T-helper 1 cell (primary cell): ENCODE measurements at places on chromosomes 11 and 22.

DNA sequence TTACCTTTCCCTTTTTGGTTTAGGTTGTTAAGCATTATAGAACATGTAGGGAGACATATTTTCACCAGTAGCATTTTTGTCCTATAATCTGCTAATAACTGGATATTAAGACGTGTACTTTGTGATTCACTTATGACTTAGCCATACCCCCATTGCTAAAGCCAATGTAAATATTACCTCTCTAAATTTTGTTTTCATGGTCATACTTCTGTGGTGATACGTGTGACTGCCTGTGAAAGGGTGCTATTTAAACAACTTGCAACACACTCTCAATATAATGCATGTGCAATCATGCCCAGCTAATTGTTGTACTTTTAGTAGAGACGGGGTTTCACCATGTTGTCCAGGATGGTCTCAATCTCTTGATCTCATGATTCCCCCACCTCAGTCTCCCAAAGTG is 36.2 kb upstream of the PAK1 start:
- no peak for DNase-seq

DNA sequence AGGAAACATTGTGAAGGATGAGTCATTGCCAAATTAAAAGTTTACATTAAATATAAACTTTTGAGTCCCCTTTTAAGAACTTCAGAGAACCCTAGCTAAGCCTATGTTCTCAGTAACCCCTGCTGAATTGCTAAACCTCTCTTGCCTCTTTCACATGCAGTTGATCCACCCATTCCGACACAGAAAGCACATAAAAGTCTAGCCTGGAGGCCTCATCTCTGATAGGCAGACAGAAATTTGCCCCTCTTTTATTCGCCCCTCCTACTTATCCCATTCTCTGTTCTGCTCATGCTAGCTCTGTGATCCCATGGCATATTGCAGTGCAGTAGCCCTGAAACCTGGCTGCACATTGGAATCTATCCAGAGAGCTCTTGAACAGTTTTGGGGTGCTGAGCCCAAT is 58.2 kb upstream of the PDE3B start:
- DNase-seq: no peak

- no peak for DNase-seq
Observed at GRCh38 chr22:27107386-27107785, 450.0 kb downstream of the MIAT start.

DNA sequence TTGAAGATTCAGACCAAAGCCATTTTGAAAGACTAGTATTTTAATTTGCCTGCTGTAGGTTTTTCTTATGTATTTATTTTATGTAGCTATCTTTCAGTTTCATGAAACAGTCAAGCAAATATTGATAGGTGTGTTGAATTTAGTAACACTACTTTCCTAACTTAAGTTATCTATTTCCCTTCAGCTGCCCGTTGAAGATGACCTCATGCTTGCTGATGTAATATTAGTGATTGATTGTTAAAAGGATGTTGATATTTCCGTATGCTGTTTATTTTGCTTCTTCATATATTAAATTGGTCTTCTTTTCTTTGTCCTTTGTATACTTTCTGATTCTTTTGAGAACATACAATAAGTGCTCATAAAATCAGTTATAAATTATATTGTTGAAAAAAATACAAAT is 86.8 kb upstream of the CHORDC1 start:
- no peak for DNase-seq

DNA sequence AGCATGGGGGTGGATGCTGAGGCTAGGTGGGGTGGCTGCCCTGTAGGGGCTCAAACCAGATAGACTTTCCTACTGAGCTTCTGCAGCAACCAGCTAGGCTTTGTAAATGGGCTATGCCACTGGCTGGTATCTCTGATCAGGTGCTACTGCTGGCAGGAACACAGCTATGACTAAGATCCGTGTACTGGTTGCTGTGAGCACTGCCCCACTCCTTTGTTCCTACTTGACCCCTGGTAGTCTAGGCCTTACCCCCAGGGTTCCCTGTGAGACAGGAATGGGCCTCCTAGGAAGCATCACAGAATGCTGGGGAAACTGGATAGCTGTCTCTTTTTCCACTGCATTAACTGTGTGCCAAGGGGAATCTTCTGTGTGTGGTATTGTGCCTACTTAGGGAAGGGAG is 58.4 kb upstream of the GAB2 start:
- no peak for DNase-seq

DNA sequence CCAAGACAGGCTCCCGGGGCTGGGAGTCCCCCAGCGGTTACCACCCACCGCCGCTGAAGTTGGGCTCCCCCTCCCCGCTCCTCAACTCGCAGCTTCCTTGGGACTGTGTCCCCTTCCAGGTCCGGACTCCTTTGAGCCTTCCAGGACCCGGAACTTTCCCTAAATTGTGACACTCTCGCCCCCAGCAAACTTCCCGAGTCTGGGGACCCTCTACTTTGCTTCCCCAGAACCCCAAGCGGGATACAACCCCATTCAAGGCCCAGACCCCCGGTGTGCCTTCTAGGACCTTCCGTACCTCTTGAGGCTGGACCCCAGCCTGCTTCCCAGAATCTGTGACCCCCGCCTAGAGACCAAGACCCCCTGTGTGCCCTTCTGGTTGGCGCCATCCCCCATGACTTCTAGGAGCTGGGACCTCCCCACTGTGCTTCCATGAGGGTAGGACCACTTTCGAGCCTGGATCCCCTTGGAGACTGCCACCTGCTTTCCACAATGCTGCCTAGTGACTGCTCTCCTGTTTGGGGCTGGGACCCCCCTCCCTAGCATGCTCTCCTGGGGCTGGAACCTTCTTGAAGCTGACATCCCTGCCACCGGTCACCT is 587 bp downstream of the MYRF start:
- DNase-seq: no peak

- DNase-seq: no peak
Observed at GRCh38 chr22:24542641-24543040, 12.3 kb downstream of the GUCD1 start.

GRCh38 chr11:36110668-36111410 is 167.0 kb downstream of the LDLRAD3 start:
- DNase-seq: no peak

GRCh38 chr11:5004424-5005274 is 10.0 kb downstream of the OR51L1 start:
- no peak for DNase-seq

GRCh38 chr11:123760894-123761293 is 6.6 kb upstream of the OR6X1 start:
- DNase-seq: no peak

GRCh38 chr22:46750530-46750800 is 12.0 kb upstream of the TBC1D22A start:
- no peak for DNase-seq

- no peak for DNase-seq
Observed at GRCh38 chr11:90288212-90288821, 65.5 kb upstream of the CHORDC1 start.

- DNase-seq: no peak
Observed at GRCh38 chr22:25361899-25362214, 142.4 kb downstream of the CRYBB2 start.

GRCh38 chr22:30561402-30562189 is 12.9 kb downstream of the GAL3ST1 start:
- no peak for DNase-seq

- no peak for DNase-seq
Observed at GRCh38 chr22:24894220-24894975, 52.1 kb downstream of the LHFPL7 start.

GRCh38 chr11:76365038-76365679 is 15.8 kb downstream of the THAP12 start:
- DNase-seq: no peak

- no peak for DNase-seq
Observed at GRCh38 chr11:106186630-106187029, 109.2 kb downstream of the AASDHPPT start.

DNA sequence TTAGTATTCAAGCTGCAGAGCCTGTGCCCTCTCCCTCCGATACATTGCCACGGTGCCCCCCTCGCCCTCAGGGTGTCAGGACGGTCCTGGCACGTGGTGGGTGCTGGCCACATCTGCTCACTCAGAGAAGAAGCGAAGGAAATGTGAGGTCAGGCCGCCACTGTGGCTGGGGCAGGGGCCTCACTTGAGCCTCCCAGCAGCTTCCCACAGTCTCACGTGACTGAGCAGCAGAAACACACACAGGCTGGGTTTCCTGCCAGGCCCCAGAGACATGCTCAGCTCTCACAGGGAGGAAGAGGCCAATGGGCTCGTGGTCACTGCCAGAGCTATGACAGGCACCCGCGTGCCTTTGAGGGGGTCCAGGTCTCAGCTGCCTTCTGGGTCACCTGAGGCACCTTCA is 37.9 kb upstream of the PRR5 start:
- no peak for DNase-seq

GRCh38 chr11:15295695-15296094 is 181.0 kb downstream of the INSC start:
- no peak for DNase-seq

DNA sequence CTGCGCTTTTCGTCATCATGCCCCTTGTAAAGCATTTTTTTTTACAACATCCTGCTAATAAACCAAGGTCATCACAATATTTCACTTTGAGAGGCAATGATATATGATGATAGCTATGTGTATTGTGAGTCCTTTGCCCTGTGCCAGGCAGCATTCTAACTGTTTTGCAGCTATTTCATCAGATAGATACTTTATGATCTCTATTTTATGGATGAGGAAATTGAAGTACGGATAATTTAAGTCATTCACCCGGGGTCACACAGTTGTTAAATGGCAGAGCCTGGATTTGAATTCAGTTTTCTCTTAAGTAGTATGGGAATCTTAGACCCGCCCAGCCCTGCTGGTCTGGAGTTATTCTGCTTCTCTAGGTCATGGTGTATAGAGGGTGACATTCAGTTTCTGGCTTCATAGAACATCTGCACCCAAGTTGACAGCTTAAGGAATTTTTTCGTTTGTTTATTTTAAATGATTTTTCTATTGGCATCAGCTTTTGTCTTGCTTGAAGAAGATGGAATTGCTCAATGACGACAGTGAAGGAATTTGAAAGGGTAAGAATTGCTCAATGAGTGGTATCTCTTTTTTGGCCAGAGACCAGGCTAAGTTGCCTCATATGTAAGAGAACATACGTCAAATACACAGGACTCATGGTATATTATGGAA is 926 bp downstream of the PRR5L start:
- no peak for DNase-seq

DNA sequence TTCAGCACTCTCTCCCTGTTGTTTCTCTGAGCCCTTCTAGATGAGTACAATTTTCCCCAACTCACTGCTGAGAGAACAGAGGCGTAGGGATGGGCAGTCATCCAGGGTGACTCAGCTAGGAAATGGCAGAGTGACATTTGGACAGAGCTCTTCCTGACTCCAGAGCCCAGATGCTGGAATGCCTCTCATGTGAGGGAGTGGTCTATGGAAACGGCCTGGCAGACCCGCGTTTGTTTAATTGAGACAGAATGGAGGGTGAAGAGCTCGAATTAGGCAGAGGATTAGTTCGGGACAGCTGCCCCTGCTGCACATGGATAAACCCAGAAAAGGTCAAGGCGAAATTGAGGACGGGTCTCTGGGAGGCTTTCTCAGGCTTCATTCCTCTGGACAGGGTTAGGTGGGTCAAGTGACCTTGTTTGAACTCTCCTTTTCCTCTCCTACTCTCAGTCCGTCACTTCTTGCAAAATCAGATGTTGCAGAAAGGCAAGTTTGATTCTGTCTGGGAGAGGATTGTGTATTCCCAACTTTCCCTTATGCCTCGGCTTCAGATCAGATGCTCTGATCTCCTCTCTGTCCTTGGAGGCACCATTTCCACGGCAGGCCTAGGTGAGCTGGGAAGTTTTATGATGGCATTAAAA is 7.6 kb upstream of the LMO2 start:
- DNase-seq: no peak

- no peak for DNase-seq
Observed at GRCh38 chr11:86680716-86681482, 8.5 kb upstream of the ME3 start.

- DNase-seq: no peak
Observed at GRCh38 chr11:107778839-107779517, 67.1 kb upstream of the SLN start.

- no peak for DNase-seq
Observed at GRCh38 chr11:93073026-93073425, 103.6 kb downstream of the MTNR1B start.

GRCh38 chr11:22627421-22627820 is 1.8 kb upstream of the FANCF start:
- DNase-seq: no peak

GRCh38 chr11:46879056-46879585 is 33.0 kb upstream of the CKAP5 start:
- no peak for DNase-seq

DNA sequence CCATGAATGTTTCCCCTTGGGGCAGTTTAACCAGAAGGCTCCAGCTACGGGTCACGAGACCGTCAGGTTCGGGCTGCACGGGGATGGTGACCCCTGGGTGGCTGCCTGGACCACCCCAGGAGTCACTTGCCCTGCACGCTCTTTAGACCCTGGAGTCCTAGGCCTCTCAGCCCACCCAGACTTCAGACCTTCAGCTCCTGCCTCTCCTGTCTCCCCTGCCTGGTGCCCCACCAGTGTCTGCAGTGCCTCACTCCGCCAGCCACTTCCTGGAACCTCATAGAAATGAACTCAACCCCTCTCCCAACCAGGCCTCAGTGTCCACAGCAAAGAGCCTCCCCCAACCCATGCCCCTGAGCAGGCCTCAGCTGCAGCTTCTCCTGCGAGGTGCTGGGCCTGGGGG is 12.5 kb upstream of the MS4A10 start:
- DNase-seq: no peak

DNA sequence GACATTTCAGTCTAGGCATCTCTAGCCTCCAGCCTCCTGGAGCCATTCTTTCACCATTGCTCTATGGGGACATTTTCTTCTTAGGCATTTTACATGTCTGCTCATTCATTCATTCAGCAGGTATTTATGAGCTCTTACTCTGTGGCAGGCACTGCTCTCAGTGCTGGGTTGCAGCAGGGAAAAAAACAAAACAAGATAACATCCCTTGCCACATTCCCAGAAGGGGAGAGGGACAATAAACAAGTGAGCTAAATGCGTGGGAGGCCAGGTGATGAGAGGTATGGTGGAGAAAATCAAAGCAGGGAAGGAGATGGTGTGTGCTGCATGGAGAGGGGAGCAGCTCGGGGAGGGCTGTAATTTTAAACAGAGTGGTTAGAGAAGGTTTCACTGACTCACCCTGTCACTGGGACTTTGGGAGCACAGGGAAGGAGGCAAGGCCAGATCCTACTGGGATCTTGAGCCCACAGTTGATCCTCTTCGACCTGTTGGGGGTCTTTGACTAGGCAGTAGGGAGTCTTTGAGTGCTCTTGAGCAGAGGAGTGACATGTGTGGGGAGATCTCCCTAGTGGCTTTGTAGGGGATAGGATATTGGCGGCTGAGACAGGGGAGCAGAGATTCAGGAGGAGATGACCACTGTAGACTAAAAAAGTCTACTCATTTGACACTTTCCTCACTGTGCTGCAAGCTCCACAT is 17.0 kb downstream of the MICAL2 start:
- no peak for DNase-seq

DNA sequence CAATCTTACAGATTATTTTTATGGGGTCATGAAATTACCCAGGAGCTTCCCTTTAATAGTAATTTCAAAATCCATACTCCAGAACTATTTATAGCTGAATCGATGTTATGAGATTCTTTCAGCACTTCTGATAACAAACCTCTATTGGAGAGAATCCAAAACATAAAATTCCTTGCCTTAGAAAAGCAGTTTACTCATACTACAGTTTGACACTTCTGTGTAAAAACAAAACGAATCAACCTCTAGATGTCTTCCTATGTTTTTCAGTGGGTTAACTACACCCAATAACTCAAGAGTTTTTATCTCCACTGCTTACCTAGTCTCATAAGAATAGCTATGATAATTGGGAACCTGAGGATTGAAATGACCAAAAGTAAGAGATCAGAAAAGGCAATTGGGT is 35.6 kb downstream of the KIF18A start:
- DNase-seq: no peak
